ENCODE measurements at places on chromosomes 4 and X.

DNA sequence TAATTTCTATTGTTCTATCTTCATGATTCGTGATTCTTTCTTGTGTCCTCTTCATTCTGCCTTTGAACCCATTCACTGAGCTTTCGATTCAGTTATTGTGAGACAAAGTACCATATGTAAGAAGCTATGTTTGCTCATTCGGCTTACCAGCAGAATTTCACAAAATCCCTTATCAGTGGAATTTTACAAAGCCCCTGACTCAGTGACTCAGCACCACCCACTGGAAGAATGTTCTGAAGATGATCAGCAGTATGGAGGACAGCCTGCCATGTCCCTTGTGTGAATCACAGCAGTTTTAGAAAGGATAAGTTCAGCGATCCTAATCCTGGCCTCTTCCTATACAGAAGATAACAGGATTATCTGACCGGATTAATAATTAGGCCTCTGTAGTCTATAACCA lies 5.8 kb upstream of the UXT start:
- no peak for DNase-seq

DNA sequence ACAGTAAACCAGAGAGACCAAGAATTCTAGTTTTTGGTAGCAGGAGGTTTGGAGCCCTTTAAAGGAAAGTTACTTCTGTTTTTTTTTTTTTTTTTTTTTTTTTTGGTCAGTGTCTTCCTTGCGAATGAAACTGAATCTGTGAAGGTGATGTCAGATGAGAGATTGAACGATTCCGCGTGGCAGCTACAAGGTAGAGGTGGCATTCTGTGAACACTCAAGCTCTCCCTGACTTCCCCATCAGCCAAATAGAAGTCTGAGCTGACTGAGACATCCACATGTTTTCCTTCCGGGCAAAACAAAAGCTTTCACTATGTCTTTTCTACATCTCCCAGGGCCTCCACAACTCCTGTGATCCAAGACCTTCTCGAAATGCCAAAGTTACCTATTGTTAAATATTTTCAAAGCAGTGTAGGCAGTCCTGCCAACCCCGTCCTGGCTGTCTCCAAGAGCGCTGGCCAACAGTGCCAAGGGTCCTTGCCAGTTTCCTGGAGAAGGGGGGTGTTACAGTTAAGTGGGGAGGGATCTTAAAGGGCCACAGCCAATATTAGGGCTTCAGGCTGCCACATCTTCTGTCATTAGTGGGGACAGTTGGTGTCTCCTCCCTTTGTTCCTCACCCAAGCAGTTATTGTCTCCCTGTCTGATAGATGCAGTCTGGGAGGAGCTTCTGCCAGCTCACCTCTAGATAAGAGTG lies 102.9 kb upstream of the SLC34A2 start:
- no peak for DNase-seq

GRCh38 chr4:153497988-153498967 lies 32.1 kb downstream of the TMEM131L start:
- DNase-seq = no peak

GRCh38 chrX:85998954-85999353 lies 48.4 kb downstream of the CHM start:
- no peak for DNase-seq

DNA sequence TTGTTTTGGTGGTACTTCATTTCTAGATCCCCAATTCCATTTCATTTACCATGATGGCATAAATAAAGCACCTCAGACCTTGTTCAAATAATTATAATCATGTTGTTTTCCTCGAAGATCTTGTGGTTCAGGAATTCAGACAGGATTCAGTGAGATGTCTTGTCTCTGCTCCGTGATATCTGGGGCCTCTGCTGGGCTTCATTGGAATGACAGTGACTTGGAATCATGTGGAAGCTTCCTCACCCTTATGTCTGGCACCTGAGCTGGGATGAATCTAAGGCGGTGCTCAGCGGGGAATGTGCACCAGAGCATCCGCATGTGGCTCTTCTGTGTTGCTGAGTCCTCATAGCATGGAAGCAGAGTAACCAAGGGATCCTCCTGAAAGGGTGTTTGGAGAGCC lies 132.2 kb downstream of the VEGFC start:
- no peak for DNase-seq

DNA sequence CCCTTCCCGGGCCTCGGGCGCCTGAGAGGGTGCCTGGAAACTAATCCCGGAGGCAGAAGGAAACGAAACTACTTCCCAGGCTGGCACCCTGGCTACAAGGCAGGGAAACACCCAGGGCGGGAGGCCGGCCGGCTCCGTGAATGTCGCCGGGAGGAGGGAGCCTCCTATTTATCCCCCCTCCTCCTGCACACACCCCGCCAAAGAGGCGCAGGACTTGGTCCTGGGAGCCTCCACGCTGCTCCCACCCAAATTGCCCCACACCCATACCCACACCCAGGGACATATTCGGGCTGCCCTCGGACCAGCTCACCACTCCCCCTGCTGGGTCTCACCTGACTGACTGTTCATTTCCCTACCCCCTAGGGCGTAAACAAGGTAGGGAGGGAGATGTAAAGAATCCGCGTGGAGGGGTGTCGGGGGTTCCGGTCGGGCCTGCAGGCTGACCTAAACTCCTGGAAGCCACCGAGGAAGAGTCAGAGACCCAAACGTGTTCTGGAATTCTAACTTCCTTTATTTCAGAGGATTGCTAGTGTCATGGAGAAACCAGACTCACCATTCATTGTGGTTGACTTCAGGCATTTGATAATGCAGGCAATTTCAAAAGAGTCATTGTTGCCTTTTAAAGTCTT lies at the start of gene BTC:
Gene BTC (minus strand): TSS at position 142 of the 629 bp plus-strand sequence. CDS start 198 bp downstream, outside the sequence.
- DNase-seq = peak; percentile 14

GRCh38 chr4:72496119-72496518 lies 72.9 kb downstream of the ADAMTS3 start:
- DNase-seq = no peak

GRCh38 chrX:154092371-154092770 lies 5.1 kb downstream of the MECP2 start:
- DNase-seq = no peak

DNA sequence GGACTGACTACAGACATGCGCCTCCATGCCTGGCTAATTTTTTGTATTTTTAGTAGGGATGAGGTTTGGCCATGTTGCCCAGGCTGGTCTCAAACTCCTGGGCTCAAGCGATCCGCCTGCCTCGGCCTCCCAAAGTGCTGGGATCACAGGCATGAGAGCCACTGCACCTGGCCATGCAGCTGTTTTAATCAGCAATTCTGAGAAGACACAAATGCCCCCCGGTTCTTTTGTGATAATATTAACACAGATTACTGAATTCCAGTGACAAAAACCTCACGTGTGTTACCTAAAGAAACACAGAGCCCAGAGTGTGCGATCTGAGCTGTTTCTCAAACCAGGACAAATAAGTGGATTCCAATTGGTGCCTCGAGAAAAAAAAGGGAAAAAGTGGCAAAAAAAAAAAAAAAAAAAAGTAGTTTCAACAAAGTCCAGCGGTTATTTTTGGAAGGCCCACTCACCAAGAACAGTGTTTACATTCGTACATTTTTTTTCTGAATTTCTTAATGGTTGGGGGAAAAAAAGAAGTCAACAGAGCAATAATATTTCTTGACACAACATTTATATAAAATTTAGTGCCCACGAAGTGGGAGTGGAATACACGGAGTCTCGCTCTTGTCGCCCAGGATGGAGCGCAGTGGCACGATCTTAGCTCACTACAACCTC lies 17.2 kb downstream of the DHRSX start:
- no peak for DNase-seq

DNA sequence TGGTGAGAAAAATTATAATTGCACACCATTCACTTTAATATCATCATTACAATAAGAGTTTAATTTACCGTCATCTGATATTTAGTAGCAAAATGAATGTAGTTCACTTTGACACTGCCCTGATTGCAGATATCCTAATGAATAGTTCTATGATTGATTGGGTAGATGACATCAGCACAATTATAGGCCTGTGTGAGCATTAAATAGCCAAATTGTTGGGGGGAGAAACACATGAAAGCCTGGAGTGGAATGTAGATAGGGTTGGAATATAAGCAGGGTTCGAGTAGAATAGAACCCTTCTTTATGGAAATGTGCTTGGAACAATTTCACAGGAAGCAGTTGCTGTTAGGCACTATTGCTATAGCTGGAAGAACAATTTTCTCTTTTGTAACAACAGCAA lies 1526.2 kb downstream of the RPA4 start:
- no peak for DNase-seq

GRCh38 chr4:41428601-41429279 lies 109.2 kb upstream of the LIMCH1 start:
- DNase-seq = no peak

- DNase-seq = no peak
Measured at GRCh38 chr4:179307297-179308136, 1865.3 kb upstream of the AGA start.

- DNase-seq = no peak
Measured at GRCh38 chr4:101418055-101418454, 70.7 kb upstream of the PPP3CA start.

DNA sequence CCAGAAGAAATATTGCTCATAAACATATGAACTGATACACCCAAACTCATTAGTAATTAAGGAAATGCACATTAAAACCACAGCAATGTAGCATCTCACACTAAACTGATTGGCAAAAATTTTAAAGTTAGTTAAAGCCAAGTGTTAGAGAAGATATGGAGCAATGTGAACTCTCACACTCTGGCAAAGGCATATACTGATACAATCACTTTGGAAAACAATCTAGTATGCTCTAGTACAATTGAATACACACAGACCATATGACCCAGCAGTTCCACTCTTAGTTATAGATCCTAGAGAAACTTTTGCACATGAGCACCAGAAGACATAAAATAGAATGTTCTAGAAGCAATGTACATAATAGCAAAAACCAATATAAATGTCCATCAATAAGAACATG lies 8.4 kb upstream of the AWAT1 start:
- no peak for DNase-seq

DNA sequence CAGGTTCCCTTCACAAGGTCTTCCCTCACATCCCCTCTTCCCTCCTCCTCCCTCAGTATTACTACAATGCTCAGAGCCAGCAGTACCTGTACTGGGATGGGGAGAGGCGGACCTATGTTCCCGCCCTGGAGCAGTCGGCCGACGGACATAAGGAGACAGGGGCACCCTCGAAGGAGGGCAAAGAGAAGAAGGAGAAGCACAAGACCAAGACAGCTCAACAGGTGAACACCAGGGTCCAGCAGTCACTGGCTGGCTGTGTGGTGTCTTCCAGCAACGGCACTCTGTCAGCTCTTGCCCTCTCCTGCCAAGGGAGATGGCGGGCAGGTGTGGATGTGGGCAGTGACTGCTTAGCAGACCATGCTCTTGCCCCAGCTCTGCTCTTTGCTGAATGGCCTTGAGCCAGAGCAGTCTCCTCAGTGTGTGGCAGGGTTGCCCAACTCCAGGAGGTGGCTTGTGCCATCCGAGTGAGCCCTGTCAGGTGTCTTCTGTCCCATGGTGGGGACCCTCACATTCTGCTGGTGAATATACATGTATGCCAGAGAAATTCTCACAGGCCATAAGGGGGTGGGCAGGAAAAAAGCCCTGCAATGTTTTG lies 11.4 kb upstream of the UBA1 start:
- DNase-seq = no peak

DNA sequence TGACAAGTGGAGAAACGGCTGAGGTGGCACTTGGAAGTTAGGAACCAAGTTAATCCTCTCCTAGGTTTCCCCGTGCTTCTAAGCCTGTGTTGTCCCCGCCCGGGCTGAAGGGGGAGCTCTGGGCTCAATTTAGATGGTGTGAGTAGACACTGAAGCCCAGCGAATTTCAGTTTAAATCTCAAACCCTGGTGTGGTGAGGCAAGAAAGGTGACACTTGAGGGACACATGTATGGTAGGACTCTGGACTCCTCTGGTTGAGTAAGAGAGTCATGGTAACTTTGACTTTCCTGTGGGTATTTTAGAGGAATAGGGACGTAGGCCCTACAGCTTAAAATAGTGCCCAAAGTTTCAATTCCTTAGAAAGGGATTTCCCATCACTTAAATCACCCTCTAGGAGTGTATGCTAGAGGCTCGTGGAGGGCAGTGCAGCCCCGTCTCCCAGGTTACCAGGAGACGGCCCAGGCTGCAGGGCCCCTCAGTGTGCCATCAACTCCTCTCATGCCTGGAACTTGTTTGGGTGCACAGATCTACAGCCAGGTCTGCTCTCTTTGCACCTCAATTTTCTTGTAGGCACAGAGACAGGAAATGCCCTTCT lies 24.0 kb downstream of the HAND2 start:
- no peak for DNase-seq

- no peak for DNase-seq
Measured at GRCh38 chrX:54786967-54787366, 11.1 kb downstream of the ITIH6 start.

GRCh38 chr4:113154281-113154680 lies 104.8 kb downstream of the ANK2 start:
- no peak for DNase-seq

DNA sequence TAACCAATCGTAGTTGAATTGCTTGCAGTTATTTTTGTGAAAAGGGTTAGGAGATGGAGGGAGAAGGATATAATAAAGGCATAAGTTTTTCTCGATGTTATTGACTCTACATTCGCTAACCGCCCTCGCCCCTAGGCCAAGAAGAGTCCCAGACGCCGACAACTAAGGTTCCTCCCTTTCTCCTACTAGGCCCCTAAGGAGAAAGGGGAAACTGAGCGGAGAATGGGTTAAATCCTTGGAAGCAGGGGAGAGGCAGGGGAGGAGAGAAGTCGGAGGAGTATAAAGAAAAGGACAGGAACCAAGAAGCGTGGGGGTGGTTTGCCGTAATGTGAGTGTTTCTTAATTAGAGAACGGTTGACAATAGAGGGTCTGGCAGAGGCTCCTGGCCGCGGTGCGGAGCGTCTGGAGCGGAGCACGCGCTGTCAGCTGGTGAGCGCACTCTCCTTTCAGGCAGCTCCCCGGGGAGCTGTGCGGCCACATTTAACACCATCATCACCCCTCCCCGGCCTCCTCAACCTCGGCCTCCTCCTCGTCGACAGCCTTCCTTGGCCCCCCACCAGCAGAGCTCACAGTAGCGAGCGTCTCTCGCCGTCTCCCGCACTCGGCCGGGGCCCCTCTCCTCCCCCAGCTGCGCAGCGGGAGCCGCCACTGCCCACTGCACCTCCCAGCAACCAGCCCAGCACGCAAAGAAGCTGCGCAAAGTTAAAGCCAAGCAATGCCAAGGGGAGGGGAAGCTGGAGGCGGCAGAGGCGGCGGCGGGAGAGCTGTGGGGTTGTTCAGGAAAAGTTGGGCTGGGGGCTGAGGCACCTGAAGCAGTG lies 5.9 kb downstream of the ATOH1 start:
- no peak for DNase-seq

GRCh38 chr4:93684571-93684970 lies 144.0 kb upstream of the ATOH1 start:
- no peak for DNase-seq

DNA sequence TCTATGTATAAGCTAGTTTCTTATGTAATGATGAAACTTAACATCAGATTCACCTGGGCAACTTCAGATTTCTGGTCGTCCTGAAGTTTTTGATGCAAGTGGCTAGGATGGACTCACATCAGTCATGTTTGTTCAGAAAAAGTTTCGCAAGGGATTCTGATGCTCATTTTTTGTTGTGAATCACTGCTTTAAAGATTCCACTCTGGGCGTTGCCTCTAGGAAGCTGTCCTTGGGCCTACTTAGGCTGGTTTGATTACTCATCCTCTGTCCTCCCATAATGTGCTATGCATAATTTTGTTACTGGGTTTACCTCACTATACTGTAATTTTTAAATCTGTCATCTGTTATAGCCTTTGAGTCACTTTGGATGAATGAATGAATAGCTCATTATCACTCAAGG lies 30.8 kb downstream of the HERC3 start:
- DNase-seq = no peak

GRCh38 chr4:183059797-183060196 lies 39.3 kb upstream of the WWC2 start:
- no peak for DNase-seq
